ENCODE measurements at places on chromosomes 13 and 19.

DNA sequence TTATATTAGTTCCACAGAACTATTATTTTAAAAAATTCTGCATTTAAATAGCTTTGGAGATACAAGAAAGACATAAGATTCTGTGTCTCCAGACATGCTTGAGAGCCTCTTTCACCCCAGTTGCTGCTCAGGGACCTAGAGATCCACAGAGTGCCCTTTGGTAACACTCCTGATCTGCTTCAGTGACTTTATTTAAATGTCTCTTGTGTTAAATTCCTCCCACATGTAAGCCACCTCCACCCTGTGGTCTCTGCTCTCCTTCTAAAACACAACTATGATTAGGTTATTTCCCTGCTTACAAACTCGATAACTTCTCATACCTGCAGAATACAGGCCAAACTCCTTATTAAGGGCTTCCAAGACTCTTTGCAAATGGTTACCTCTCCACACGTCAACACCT is 141.0 kb downstream of the RFC3 start:
- DNase-seq, result no peak

- DNase-seq, result no peak
Measured at GRCh38 chr13:81957121-81957520, 1616.2 kb upstream of the SPRY2 start.

GRCh38 chr13:99949679-99950413 is 21.7 kb downstream of the ZIC5 start:
- no peak for DNase-seq

- no peak for DNase-seq
Measured at GRCh38 chr19:32471811-32472210, 66.2 kb downstream of the DPY19L3 start.

DNA sequence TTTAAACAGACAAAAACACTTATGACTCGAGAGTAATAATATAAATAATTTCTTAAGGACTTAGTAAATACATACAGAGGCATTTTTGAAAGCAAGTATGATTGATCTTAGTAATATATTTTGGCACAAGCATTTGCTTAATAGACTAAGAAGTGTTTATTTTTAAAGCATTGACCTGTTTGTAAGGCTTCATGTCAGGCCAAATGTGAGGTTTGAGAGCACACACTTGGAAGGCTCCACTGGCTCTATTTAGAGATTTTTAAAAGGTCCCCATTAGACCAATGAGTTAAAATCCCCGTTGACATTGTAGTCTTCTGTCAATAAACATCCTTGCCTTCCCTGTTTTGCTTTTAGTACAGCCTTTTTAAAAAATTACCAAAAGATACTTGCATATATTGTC is 50.4 kb downstream of the ATP8A2 start:
- DNase-seq, result no peak

- no peak for DNase-seq
Measured at GRCh38 chr13:34179481-34179880, 361.5 kb downstream of the RFC3 start.

DNA sequence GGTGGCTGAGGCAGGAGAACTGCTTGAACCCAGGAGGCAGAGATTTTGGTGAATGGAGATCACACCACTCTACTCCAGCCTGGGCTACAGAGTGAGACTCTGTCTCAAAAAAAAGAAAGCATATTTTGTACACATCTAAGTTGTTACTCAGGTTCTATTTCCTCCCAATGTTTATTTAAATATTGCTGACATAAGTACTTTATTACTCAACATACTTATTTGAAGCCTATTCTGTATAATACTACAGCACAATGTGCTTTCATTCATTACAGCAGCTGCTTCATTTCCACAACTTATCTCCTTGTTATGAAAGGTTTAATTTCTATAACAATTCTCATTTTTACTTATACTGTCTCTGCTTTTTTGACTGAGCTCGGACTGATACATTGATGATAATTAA is 495.7 kb downstream of the SLITRK1 start:
- no peak for DNase-seq

GRCh38 chr19:19911150-19911549 is 10.4 kb downstream of the ZNF93 start:
- no peak for DNase-seq

- no peak for DNase-seq
Measured at GRCh38 chr13:110657196-110657595, 41.9 kb downstream of the NAXD start.

DNA sequence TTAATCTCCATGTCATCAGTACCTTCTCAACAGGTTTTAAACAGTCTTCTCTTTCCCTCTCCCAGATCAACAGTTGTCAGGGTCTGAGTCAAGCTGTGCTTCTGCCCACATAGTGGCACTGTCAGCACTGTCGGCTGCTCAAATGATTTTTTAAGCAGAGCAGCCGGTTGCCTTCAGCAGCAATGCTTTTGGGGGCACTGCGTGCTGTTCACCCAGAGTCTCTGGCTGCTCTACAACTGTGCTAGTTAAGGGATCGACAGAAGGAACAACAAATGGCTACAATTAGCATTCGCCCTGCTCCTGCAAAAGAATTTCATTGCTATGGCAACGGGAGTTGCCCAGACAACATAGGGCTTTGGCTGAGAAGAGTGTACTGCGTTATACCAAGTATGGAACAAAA is 412.9 kb downstream of the DIAPH3 start:
- DNase-seq, result no peak

DNA sequence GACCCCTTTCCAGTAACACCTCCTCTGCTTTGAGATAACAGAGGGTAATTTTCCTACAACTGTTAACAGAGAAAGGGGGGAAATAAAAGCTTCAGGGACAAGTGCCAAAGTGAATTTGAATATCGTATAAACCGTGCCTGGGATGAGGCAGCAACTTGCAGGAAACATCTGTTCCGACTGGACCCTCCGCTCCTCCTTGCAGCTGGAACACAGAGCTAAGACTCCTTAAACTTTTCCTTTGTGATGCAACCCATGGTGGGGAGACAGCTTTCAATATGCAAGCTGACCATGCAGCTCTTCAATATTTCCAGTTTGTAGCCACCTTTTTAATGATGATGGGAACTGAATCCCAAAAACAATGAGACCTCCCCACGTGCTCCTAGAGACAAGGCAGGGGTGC is 432.6 kb downstream of the ZNF536 start:
- DNase-seq, result no peak

DNA sequence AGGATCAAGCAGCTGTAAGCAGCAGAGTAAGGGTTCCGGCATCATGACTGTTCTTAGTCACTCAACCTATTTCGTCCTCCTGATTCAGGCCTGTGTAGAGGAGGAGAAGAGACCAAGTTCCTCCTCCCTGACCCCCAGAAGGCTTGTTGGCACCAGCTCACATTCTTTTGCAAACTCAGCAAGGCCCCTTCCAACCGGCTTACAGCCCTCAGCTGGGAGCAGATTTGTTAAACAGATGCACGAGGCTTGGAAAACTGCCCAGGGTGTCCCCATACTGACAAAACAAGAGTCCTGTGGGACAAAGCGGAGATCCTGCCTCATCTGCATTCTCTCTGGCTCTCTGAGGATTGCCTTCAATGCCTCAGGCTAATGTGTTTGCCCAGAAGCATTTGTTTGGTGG is 113.2 kb upstream of the SOX21 start:
- no peak for DNase-seq

DNA sequence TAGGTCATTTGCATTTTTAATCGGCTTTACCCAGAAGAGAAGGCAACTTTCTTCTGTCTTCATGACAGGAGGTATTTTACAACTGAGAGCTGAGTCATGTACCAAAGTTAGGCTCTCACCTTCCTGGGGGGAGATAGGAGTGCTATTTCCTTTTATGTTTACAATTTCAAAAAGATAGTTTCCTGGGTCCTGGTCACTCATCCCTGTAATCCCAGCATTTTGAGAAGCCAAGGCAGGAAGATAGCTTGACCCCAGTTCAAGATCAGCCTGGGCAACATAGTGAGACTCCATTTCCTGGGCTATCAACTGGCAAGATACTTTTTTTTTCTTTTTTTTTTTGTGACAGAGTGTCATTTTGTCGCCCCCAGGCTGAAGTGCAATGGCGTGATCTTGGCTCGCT is 7.6 kb downstream of the LYPD3 start:
- DNase-seq, result no peak

DNA sequence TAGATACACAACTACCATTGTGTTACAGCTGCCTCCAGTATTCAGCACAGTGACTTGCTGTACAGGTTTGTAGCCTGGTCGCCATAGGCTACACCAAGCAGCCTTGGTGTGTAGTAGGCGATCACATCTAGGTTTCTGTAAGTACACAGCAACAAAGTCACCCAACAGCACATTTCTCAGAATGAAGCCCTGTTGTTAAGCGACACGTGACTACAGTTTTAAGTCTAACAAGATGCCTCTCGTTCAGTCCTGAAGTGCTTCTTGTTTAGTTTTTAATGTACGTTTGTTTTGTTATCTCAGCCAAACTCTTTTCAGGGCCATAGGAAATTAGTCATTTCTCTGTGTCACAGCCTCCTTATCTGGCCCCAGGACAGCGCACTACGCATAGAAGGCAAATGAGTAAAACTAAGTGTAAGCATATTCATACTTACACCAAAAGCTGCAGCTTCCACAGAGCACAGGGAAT is 50.0 kb upstream of the GPR183 start:
- no peak for DNase-seq

DNA sequence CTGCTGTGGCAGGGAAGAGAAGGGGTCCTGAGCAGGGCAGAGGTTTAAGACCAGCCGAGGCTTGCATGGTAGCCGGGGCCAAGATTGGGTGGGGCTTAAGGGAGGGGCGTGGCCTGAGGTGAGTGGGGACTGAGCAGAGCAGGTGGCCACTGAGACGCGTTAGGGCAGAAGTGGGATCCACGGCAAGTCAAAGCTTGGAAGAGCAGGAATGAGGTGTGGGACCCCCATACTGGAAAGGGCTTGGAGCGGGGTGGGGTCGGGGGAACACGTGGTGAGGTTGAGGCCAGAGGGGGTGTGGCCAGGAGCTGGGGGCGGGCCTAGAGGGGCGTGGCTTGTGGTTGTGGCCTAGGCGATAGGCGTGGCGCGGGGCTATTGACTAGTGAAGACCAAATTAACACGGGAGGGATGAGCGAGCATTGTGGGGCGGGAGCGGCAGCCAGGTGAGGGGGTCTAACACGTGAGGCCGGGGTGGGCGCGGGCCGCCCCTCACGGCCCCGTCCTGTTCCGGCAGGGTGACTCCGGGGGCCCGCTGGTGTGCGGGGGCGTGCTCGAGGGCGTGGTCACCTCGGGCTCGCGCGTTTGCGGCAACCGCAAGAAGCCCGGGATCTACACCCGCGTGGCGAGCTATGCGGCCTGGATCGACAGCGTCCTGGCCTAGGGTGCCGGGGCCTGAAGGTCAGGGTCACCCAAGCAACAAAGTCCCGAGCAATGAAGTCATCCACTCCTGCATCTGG is 3.3 kb downstream of the CFD start:
- no peak for DNase-seq

DNA sequence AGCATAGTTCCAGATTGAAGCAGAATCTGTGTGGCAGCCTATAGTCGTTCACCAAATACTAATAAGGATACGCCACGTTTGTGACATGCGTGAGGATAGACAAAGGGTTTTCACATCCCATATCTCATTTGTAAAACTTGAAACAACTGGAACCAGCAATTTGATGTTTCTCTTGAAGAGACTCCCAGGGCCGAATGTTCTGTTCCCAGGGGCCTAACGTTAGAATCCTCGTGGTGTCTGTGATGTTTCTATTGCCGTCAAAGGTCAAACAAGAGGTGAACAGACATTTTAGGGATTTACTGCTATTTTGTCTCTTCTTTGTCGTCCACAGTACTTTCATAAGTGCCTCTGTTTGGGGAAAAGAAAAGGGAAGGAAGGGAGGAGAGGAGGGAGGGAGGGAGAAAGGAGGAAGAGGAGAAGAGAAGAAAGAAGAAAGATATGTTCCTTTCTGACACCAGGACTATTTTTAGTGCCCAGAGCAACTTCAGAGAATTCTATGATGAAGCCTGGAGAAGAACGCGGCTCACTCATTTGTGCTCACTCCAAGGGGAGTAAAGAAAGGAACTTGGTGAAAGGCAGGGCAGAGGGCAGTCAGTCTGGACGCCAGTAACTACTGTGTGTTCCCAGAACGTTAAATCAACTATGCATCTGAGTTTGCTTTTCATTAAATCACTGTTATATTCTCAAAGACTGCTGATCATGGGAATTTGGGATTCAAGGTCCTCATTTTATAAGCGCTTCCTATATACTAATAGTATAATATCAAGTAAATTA is 154.5 kb downstream of the DCT start:
- no peak for DNase-seq

GRCh38 chr19:57583521-57584416 is at the start of gene ZIK1:
Gene ZIK1, plus strand, starts transcription at chr19:57584145. Its CDS starts 212 bp downstream, at chr19:57584357.
- DNase-seq, result peak; percentile 86

DNA sequence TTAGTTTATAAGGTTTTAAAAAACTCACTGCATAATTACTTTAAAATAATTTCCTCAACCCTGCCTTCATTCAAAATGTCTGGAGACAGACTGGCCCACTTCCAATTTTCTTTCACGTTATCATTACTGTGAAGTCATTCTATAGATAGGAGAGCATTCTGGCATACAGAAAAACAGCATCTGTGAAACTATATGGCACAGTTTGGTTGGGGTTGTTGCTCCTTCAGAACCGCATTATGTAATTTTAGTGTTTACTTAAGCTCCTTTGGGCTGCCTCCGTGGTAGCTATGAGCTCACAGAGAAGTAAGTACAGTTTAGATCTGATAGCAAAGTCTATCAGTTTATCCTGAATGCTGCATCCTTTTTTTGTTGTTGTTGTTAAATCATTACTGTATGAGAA is 104.3 kb downstream of the KCNRG start:
- peak; percentile 31 for DNase-seq

DNA sequence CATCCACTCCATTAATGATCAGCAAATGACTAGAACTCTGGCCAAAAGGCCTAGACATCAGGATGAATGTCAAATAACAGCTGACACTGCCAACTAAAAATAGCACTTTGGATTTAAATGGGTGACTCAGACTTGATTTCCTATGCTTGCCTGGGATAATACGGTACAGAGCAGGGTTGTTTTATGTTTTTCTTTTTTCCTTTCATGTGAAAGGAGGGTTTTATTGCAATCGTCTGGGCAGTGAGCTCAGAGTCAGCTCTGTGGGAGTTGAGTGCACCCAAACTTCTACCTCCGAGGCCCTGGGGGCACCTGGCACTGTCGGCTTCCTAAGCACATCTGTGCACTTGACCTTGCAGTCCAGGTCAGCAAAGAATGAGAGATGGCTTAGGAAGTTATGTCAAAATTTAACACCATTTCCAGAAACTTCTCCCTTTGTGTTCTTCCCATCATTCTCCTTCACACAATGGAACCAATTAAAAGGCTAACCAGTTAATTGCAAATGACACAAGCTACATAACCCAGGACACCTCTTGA is 134.1 kb downstream of the LACC1 start:
- no peak for DNase-seq

- DNase-seq, result no peak
Measured at GRCh38 chr13:58144616-58145015, 513.1 kb downstream of the PCDH17 start.

DNA sequence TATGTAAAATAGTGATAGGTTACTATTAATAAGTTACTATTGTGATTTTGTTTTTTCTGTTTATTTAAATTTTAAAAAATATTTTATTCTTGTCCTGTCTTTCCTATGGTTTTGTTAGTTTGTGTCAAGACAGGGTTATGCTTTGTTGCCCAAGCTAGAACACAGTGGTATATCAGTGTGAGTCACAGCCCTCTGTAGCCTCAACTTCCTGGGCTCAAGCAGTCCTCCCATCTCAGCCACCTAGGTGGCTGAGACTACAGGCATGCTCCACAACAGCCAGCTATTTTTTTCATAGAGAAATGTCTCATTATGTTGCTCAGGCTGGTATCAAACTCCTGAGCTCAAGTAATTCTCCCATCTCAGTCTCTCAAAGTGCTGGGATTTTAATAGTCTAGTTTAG is 99.5 kb downstream of the ZNF675 start:
- no peak for DNase-seq

All from LNCaP clone FGC (cell line).